DMS79 treated with DMSO at 0.1 percent for 48 hours (cell line): ENCODE measurements at places on chromosomes 1 and 21.

DNA sequence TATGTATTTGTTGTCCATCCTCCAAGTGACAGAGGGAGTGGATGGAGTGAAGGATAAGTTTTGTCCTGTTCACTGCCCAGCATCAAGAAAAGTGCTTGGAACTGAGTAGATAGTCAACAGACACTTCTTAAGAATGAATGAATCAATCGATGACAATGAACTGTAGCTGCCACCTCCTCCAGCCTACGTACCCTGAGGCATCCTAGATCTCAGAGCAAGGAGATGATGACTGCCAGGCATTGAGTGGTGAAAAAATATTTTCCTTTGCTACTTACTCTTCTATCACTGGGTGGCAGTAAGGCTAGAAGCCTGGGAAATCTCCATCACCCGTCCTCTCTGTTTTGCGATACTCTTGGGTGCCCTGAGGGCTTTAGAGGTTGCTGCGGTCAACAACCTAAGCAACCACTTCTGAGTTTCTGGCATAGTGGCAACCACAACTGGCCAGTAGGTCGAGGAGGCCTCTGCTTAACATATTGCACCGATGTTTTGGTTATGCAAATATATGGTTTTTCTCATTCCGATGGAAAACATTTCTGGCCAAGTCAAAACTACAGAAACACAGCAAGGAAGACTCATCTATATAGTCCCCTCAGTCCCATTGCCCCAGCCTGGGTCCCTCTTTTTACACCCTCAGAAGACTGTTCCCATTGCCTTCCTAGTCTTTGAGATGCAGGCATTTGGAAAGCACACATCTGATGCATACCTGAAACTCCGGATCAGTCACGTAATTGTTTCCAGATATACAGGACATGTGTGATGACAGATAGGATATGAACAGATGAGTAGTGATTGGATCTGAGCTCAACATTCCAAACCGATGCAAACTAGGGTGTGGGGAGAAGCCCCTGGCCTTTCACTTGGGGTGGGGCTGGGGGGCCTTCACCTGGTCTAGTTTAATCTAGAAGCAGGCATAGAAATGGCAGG is 136.8 kb downstream of the RUNX1 start:
- no peak for DNase-seq

- DNase-seq = no peak
Observed at GRCh38 chr21:46661211-46661625, 25.7 kb downstream of the PRMT2 start.

GRCh38 chr1:201267481-201268229 is 15.7 kb upstream of the PKP1 start:
- no peak for DNase-seq

GRCh38 chr1:161008869-161009510 is 12.0 kb downstream of the F11R start:
- DNase-seq = no peak

GRCh38 chr1:11721311-11721710 is 14.6 kb upstream of the AGTRAP start:
- DNase-seq = no peak

DNA sequence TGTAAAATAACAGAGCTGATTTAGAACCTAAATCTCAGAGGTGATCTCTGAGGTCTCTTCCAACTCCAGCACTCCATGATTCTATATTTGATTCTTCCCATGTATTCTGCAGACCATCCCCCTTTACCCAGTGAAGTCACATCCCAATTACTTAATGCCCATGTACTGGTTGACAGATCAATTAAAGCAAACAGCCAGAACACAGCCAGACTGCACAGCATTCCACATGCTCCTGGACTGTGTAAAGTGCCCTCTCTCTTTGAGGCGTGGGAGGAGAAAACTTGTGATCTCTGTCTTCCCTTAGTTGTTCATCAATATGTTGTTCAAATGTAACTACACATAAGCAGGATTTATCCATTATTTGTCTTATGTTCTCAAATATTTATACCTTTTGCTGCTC is 18.1 kb downstream of the NOS1AP start:
- DNase-seq = no peak

DNA sequence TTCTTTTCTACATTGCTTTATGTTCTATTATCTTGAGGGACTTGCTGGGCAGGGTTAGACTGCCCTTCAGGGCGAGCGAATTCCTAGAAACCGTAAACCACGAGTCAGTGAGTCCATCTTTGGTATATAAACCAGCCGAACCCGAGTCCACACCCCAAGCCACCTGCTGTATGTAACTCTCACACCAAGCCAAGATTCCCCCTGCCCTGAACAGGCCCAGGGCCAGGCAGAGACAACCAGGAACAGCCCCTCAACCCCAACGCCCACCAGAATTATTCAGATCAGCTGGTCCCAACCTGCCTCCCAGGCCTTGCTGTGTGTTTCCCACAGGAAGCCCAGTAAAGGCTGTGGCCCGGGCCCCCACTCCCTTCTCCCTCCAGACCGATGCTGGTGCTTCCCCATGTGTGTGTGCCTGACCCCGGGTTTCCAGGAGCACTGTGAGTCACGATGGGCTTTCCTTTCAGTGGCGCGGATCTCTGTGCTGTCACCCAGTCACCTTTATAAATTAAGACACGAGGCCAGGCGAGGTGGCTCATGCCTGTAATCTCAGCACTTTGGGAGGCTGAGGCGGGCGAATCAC is 17.1 kb downstream of the KIF17 start:
- DNase-seq = no peak

- peak; percentile 64 for DNase-seq
Observed at GRCh38 chr1:159214149-159214760, 9.6 kb downstream of the ACKR1 start.

- no peak for DNase-seq
Observed at GRCh38 chr1:21853131-21853427, 41.0 kb downstream of the LDLRAD2 start.

- no peak for DNase-seq
Observed at GRCh38 chr1:172641492-172641891, 17.4 kb upstream of the FASLG start.

DNA sequence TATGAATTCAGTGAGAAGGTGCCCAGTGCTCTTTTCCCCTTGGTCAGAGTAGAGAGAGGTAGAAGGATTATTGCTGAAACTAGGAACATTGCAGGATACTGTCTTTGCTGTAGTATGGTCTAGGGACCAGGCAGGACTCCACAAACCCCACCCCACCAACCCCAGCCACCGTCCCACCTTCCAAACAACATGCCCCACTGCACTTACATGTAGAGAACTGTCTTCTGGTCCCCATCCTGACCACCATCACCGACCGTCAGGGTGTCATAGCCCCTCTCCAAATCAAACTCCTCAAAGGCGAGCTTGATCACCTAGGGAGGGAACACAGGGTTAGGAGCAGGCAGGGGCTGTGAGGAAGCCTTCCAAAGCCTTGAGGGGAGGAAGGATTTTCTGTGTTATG is 71.7 kb upstream of the HMGB4 start:
- no peak for DNase-seq

DNA sequence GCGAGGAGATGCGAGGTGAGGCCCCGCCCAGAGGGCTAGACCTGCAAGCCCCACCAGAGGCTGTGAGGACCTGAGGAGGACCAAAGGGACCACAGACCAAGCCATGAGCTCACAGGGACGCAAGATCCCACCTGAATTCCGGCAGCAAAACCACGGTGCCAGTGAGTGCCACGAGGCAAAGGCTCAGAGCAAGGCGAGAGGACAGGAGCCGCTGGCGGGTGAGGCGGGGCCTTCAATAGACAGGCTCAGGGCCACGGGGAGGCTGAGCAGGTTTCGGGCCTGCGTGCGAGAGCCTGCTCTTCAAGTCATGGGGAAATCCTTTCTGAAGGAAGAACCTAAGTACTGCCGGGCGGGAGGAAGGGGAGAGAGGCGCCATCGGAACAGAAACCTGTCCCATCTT is 7.1 kb upstream of the TMEM240 start:
- DNase-seq = no peak

GRCh38 chr21:38712664-38713063 is 93.1 kb upstream of the ETS2 start:
- no peak for DNase-seq

DNA sequence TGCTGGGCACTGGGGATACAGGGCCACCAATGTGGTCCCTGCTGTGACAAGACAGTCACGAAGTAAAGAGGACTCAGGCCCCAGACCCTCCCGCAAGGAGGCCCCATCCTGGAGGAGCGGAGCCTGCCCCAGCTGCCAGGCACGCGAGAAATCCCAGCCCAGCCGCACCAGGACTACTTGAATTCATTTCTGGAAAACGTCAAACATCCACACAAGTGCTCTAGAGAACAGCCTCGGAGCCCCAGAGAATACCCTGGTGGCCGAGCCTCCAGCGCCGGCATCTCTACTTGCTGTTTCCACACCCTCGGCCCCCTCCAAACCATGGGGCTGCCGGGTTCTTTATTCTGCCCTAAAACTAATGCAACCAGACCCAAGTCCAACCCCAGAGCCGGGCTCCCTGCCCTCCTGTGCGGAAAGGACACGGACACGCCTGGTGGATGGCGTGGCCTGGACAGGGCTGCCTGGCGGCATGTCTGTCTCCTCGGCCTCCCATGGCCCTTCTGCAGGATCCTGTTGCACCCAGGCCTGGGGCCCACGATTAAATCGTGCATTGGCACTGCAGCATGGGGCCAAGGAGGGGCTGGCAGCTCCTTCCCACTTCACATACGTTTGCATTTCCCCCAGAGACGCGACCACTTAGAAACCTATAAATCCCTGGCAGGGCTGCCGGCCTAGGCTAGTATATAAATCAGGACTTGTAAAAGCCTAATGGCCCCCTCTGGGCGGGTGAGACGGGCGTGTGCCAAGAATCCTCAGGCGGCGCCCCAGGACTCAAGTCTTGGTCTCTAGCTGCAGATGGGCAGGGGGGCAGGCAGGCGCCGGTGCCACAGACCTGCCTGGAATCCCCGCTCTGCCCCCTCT is 41.2 kb downstream of the DMRTB1 start:
- peak; percentile 89 for DNase-seq

- DNase-seq = no peak
Observed at GRCh38 chr1:184745929-184746638, 8.6 kb downstream of the EDEM3 start.

DNA sequence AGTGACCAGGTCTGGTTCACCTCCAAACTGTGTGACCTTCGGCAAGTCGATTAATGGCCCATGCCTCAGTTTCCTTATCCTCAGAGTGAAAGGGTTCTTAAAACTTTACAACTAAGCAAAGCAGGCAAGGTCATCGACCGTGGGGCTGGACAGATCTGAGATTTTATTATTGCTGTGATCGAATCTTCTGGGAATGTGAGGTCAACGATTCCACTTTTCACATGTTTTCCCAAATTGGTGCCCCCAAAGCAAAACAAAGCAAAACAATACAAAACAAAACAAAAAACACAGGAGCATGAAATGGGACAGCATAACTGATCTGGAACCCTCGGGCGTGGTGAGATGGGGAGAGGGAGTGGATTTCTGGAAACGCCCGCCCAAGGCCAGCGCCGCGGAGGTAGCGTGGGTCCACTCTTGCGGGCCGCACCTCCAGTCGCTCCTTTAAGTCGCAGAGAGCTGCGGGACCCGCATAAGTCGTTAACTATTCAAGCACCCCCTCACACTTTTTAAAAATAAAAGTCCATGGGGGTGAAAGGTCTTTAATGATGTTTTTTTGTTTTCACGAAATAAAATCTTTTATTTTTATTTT is 4.2 kb upstream of the TBX15 start:
- DNase-seq = no peak

GRCh38 chr1:9746651-9747050 is 77.1 kb downstream of the CLSTN1 start:
- no peak for DNase-seq

- DNase-seq = no peak
Observed at GRCh38 chr21:38272215-38272614, 15.4 kb downstream of the KCNJ15 start.

- no peak for DNase-seq
Observed at GRCh38 chr1:228007049-228007800, 427 bp downstream of the WNT3A start.

GRCh38 chr21:30580132-30580531 is 10.1 kb downstream of the KRTAP22-2 start:
- no peak for DNase-seq

DNA sequence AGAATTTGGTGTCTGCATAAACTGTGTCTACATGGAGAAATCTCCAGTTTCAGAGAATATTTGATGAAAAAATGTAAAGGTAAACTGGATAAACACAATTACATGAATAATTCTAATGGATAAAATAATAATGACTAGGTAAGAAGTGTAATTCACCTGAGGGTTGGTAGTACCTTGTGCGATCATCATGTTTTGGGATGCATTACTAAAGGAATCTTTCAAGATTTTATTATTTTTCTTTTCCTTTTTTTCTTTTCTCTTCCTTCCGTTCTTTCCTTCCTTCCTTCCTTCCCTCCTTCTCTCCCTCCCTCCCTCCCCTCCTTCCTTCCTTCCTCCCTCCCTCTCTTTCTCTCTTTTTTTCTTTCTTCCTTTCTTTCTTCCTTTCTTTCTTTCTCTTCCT is 818.7 kb downstream of the LTN1 start:
- DNase-seq = no peak

GRCh38 chr1:164704954-164705353 is 146.0 kb downstream of the PBX1 start:
- no peak for DNase-seq

DNA sequence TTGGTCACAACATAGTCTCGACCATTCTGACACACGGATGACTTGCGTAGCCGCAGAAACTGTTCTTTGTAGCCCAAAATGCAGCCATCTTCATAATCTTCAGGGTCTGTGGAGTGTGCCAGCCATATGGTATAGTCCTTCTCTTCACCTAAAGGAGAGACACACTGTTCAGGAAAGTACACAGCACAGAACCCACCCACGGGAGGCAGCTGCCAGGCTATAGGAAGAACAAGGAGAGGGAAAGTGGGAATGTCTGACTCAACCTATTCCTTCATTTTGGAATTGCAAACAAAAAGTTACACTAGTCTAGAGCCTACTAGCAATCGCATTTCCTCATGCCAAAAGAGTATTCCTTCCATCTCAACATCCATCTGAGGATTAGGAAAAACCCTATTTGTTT is 16.2 kb upstream of the MYBPHL start:
- no peak for DNase-seq

- peak; percentile 89 for DNase-seq
Observed at GRCh38 chr1:162206749-162207635, 137.5 kb downstream of the NOS1AP start.

- DNase-seq = peak; percentile 50
Observed at GRCh38 chr1:153210206-153210605, 7.0 kb downstream of the LELP1 start.

DNA sequence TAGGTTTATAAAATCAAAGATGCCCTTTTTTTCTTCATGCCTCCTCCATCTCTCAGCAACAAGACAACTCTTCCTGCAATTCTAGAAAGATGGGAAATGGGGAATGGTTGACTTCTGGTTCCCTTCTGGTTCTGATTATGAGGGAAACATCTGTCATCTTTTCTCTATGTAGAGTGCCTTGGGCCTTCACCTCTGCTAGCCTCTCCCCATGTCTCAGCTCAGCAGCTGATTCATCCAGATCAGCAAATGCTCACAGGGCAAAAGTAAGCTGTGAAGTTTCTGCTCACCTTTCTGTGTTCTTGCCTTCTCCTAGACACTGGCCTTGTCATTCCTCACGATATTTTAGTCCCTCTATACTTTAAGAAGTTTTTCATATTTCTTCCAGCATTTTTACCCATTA is 17.8 kb upstream of the BECN2 start:
- DNase-seq = no peak
